ENCODE measurements at places on chromosomes 2 and 18.
A peak's percentile ranks its signal among the peaks of the same experiment; 100 is the strongest.

GRCh38 chr2:171741189-171741588, 53.9 kb downstream of the DYNC1I2 start:
- no peak for DNase-seq

DNA sequence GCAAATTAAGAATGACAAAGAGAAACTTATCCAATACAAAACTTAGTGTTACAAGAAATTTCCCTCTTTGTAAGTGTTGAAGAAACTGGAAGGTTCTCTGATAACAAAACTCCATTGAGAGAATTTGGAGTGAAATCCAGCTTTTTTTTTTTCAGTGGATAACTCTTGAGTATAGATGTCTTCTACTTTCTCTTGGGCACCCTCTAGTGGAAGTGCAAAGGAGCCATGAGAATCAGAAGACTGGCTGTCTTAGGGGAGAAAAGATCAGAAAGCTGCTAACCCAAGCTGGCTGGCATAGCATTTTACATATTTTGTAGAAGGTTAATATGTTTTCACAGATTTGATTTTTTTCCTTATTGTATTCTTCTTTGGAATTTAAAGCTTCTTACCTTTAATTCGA, 138.8 kb upstream of the SATB2 start:
- DNase-seq: no peak

GRCh38 chr18:5537860-5538259, 5.9 kb downstream of the EPB41L3 start:
- DNase-seq: no peak

- DNase-seq: no peak
Observed at GRCh38 chr2:224302952-224303351, 99.0 kb downstream of the FAM124B start.

GRCh38 chr2:233901367-233901766, 15.8 kb upstream of the TRPM8 start:
- no peak for DNase-seq

DNA sequence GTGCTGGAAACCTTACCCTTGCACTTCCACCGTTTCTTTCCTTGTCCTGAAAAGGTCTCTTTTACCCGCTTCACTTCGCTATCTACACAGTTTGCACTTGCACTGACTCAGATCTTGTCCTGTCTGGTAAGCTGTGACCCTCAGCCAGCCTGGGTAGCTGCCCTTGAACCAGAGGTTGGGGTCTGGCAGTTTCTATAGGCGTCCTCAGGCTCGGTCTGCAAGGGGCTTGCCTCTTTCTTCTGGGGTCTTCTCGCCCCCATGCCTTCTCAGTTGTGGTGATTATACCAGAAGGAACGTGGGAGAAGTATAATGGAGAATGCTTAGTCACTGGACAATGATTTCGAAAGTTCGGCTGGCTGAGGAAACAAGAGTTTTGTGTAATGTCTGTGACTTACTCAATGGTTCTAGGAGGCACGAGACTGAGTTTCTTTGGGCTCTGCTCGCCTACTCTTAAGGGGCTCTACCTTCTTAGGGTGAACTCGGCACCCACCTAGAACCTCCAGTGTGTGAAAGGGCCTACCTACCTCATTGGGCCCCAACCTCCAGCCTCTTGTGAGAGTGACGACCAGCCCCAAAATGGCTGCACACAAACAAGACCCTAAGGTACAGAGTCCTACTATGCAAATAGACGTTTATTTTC, 6.9 kb upstream of the STAT1 start:
- no peak for DNase-seq

DNA sequence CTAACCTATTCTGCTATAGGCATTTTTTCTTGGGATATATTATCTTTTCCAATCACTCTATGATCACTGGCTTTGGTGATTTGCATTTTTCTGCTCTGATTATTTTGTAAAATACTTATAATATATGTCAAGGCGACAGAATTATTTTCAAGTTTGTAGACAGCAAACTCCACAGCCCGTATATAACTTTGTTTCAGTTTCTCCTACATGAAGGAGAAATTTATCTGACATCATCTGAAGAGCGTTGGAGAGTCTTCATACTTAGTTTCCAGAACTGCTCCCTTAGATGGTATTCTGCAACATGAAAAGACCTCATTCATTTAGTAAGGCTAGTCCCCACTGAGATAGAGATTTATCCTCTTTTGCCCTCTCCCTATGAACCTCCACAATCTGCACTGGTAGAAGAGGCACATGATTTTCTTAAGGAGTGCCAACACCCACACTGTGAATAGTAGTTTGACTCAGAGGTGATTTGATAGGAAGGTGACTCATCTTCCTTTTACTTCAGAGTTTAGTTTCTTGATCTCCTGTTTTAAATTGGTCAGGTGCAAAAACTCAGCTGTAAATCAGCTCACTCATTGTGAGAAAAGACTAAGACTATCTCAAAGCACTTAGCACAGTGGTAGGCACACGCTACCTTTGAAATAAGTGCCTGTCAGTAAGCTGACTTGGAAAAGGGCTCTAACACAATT, 1848.6 kb upstream of the CELF4 start:
- no peak for DNase-seq

DNA sequence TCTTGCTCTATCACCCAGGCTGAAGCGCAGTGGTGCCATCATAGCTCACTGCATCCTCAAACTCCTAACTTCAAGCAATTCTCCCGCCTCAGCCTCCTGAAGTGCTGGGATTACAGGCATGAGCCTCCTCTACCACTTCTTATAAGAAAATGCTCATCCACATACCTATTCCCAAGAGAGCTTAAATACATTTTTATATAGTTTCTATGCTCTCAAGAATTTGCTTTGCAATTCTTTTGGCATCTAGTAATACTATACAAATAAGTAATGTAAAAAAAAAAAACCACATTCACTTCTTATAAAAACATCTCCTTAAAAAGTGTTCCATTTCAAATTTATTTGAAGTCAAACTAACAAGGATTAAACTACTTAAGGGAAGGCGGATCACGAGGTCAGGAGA, 197.3 kb downstream of the DNAH7 start:
- no peak for DNase-seq

GRCh38 chr18:8812631-8813030, 107.3 kb downstream of the MTCL1 start:
- DNase-seq: no peak

DNA sequence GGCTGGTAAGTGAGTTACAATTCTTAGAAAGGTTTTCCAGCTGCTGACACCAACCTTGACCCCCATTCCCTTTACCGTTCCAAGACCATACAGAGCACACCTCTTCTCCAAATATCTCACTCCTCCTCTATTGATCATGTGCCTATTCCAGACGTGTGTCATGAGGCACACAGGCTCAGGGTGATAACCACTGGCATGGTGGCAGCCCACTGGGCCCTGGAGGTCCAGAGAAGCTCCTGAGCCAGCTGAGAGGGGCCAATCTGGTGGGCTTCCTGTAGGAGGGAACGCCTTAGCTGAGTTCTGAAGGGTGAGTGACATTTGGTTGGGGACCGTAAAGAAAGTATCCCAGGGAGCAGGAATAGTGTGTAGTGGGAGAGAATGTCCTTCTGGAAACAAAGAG, 28.3 kb downstream of the ZAP70 start:
- DNase-seq: no peak

DNA sequence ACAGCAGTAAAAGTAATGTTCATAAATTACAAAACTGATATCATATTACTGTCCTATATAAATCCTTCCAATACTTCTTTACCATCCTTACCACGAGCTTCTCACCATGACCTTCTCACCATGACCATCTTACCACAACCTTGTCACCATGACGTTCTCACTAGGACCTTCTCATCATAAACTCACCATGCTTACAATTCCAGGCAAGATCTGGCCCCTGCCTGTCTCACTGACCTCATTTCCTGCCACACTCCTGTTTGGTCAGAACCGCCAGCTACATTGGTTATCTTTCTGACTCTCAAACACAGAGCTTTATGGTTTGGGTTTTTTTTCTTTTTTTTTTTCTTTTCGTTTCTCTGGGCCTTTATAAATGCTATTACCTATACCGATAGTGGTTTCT, 827.6 kb downstream of the RNF144A start:
- DNase-seq: no peak

- DNase-seq: no peak
Observed at GRCh38 chr2:43459446-43460173, 136.2 kb downstream of the THADA start.

DNA sequence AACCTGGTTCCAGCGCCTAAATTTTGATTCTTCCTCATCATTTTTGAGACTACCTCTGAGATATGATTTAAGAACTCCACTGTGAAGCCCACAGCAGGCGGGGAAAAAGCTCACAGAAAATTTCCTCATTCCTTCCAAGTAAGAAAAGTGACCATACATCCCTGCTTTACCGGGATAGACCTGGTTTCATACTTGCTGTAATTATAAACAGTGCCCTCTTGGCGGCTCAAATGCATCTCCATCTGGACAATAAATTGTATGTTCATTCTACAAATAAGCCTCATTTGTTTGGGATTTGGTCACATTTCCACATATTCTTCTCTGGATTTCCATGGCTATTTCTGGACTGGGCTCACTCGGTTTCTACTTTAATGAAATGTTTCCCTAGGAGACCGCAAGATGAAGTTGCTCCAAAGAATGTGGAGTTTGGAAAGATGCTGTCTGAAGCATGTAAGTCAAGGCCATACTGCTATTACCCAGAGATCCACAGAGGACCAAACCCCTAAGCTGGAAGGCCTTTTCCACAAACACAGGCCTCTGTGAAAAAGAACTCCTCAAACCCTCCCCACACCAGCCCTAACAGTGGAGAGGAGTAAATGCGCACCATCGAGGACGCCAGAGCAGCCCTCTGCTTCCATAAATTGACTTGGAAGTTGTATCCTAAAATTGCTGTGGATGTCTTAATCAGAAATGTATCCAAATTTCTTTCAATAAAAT, 13.9 kb downstream of the STAT1 start:
- no peak for DNase-seq

- no peak for DNase-seq
Observed at GRCh38 chr2:31192396-31192795, 24.9 kb downstream of the CAPN14 start.

DNA sequence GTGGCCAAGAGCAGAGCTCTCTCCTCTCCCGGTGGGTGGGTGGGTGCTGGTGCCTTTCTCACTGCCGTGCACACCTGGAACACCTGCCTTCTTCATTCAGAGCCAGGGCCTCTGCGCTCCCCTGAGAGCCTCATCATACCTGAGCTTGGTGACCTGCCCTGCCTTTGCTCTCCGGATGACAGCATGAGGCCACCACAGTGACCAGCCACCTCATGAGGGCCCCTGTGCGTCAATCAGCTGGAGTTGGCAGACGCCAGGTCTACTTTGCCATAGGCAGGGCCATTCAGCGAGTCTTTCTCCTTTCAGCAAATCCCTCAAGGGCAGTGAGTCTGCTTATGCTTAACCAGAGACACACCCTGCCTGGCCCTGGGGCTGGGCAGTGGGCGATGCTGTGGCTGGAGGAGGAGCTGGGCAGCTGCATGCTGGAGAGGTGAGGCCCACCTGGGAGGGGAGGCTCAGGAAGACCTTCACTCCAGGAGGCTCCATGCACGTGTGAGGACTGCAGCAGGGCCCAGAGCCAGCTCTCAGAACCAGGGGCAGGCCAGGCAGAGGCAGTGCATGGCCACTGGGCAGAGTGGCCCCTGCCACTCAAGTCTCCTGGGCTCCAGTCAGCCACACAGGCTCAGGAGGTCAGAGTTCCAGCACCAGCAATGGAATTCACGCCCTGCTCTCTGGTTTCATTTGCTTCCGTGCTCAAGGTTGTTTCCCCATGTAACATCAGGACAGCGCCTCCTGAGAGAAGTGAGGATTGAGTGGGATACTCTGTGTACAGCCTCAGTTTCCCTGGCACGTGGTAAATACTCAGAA, 417.5 kb upstream of the MYT1L start:
- DNase-seq: no peak

GRCh38 chr2:190837952-190838361, 42.7 kb upstream of the GLS start:
- DNase-seq: no peak

GRCh38 chr2:215010390-215010789, 128.0 kb downstream of the ABCA12 start:
- DNase-seq: no peak

DNA sequence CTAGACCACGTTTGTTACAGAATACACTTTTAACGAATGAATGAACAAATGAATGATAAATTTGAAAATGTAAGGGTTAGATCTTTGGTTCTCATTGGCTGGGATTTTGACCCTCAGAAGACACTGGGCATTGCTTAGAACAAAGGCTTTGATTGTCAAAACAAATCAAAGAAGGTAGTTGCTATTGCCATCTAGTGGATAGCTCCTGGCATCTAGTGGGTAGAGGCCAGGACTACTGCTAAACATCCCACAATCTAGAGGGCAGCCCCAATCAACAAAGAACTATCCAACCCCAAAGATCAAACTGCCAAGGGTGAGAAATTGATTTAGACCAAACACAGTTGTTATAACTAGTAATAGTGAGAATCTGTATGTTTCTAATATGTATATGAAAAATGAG, 552.3 kb downstream of the KCNJ3 start:
- no peak for DNase-seq

DNA sequence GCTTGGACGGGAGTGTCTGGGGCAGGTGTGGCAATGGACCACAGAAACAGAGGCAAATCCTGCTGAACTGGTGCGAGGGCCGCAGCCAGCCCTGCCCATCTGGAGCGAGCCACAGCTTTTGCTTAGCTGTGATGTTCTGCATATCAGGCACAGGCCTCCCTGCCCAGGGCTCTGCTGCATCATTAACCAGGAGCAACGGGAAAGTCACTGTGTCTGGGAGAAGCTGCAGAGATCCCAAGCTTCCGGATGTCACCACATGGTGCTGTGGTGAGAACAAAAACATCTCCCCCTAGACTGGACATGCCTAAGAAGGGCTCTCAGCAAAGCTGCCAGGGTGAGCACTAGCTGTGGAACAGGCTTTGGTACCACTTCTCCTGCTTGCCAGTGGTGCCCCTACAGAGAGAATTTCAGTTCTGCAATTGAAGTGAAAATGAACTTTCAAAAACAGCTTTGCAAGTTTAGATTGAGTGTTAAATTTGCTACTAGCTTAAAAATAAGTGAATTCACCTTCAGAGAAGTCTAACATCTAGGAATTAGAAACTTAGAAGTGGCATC, 172.9 kb upstream of the MYT1L start:
- DNase-seq: no peak

- DNase-seq: no peak
Observed at GRCh38 chr2:20040489-20041172, 10.8 kb downstream of the LAPTM4A start.

DNA sequence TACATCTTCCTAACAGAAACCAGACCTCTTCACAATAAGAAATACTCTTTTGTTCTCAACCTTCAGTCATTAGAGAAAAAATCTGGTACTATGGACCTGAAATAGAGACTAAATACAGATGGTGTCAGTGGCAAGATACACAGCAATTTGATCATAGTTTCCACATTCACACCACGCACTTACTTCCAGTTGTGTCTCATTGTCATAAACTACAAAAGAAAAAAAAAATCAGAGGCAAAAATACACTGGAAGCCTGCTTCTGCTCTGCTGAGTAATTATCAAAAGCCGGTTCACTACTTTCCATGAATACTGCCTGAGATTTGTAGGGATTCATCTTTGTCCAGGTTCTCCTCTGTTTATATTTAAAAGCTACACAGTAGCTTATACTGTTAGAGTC, 182.6 kb downstream of the PID1 start:
- no peak for DNase-seq

DNA sequence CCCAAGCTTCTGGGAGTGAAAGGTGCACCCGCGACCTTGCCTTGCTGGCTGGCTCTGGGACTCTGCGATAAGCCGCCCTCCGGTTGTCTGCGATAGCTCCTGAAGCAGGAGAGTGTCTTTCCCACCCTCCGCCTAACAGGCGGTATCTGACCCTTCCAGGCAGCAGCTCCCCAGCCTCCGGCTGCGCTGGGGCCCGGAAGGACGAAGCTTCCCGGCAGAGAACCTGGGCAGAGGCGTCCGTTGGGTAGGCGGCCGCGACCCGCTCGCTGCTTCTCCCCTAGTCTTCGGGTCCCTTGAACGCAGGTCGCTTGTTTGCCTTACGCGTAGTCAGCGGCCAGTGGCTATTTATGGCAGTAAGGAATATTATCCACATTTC, 446 bp upstream of the RHBDD1 start:
- DNase-seq: peak; percentile 62

Data from activated naive CD4-positive, alpha-beta T cell (primary cell).